Mucosa of descending colon (tissue), 3 donors: ENCODE measurements at places on chromosomes 7 and 10. TPM values are rescaled to one million over a fixed set of nuclear protein-coding genes. Genes with fewer than 3 reads are reported as not detected.
A peak's percentile ranks its signal among the peaks of the same experiment; 100 is the strongest.

GRCh38 chr10:8296090-8296733 lies 241.7 kb downstream of the GATA3 start:
- DNase-seq: no peak

The SMKR1 gene
- not detected for total RNA-seq

The OPALIN gene
- total RNA-seq: not detected

DNA sequence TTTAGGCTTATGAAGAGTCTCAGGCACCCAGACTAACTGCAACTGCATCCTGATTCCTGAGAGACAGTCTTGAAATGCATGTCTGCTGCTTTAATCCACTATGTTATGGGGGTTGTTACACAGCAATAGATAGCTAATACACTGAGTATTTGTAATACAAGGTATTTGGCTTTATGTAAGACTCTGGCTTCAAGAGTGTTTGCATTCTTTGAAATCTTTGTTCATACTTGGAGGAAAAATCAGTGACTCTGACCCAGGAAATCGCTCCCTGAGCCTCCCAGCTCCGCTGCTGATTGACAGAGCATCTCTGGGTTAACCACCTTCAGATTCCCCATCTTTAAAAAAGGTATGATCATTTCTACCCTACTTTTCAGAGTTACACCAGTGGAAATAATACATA lies 133.9 kb downstream of the MTPAP start:
- no peak for DNase-seq

- no peak for DNase-seq
Observed at GRCh38 chr10:32481606-32482005, 35.7 kb downstream of the CCDC7 start.

DNA sequence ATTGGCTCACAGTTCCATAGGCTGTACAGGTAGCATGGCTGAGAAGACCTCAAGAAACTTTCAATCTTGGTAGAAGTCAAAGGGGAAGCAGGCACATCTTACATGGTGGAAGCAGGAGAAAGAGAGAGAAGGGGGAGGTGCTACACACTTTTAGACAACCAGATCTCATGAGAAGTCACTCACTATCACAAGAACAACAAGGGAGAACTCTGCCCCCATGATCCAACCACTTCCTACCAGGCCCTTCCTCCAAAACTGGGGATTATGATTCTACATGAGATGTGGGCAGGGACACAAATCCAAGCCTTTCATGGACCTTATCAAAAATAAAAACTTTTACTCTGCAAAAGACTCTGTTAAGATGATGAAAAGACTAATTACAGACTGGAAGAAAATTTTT lies 183.2 kb upstream of the TRIM24 start:
- no peak for DNase-seq

DNA sequence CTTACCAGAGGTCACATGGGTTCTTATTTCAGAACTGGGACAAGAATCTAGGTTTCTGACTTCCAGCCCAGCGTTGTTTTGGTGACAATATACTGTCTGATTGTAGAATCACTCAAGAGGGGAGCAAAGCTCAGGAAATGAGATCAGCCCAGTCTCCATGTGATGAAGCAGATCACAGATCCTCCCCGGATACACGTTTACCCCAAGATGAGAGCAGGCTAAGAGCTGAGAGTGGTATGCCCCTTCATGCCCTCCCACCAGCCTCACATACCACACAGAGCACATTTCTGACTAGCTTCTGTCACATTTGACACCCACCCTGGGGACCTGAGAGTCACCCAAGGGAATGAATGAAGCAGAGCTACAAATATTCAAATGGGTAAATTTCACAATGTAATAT lies 27.1 kb upstream of the PRKCQ start:
- no peak for DNase-seq

The RHBDD2 gene
- 47.3 TPM for total RNA-seq

DNA sequence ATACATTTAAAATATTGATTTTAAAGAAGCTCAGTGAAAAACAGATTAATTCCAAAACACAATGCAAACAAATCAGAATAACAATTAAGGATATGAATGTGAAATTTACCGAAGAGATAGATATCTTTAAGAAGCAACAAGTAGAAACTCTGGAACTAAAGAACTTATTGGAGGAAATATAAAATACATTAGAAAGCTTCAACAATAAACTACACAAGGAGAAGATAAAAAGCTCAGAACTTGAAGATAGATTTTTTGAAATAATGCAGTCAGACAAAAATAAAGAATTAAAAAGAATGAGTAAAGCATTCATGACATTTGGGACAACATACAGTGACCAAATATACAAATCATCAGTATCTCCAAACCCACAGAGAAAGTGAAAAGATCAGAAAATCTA lies 43.2 kb downstream of the HIBADH start:
- DNase-seq: no peak

DNA sequence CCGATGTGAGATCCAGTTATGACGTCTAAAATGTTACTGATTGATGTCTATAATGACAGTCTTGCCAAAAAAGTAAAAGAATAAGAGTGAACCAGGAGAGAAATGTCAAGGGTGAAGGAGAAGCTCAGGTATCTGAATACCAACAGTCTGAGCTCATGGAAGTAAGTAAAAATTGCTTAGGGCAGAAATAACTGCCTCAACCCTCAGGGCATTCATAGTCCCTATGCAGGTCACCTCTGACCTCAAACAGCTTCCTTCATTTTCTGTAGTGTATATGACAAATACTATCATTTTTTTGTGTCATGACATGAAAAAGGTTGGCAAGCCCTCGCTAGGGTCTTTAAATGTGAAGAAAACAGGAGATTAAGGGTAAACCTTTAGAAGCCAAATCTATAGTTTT lies 41.0 kb upstream of the MRPS16 start:
- DNase-seq: no peak

The TMEM196 gene
- 0.13 TPM for total RNA-seq

DNA sequence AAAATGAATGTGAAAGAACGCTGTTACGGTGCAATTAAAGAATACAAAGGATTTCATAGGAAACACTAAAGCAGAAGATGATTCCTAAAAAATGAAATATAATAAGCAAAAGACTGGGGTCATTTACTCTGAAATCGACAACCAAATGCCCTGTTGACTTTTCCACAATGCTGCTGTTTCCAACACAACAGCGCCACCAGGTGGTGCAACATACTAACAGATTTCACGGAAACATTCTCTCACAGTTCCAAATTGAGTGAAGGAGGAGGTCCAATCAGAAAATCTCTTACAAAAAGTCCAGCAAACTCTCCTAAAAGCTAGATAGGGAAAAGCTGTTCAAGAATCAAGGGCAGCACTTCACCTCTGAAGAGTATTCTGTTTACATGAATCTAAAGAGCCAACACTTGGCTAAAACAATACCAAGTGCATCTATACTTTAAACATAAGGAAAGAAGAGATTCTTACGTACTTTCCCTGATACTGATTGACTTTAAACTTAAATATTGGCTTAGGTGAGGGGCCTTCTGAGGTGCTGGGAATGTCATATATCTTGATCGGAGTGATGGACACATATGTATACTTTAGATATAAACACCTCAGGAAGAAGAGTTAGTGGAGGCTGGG lies 55.9 kb downstream of the UPF2 start:
- DNase-seq: peak; percentile 93

The TASOR2 gene
- total RNA-seq: 46.4 TPM

- DNase-seq: no peak
Observed at GRCh38 chr7:44498230-44498954, 7.9 kb upstream of the NUDCD3 start.

GRCh38 chr7:2261611-2262010 lies 19.6 kb downstream of the NUDT1 start:
- DNase-seq: no peak

The INA gene
- 0.55 TPM for total RNA-seq

GRCh38 chr10:75662715-75663114 lies 231.3 kb downstream of the LRMDA start:
- no peak for DNase-seq

The PTPN20 gene
- 1.6 TPM for total RNA-seq

The STEAP4 gene
- 2.1 TPM for total RNA-seq

DNA sequence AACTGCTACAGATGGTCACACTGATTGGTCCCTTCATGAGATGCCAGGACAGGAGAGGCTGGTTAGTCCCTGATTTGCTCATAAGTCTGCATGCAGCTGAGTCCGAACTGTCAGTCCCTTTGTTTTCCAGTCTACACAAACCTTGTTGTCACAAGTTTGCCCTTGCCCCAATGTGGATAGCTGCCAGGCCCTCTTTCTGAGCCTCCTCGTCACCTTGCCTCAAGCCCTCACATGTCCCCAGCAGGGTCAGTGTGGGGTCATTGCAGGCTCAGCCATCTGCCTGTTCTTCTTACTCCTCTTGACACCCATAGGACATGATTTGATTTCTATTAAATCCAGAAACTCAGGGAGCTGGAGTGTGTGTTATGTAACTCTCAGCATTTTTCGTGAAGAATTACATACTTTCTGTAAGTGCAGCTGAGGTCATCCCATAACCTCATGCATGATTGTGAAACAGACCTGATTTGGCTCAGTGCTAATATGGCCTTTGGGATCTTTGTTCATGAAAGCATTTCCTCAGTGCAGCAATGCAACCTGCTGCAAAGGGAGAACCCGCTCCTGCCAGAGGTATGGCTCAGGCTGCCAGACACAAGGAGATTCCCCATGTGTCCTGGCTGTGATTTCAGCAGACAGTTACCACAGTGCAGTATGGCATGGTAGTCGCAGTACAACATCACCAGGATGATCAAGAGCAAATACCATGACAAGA lies 70.0 kb upstream of the ZMIZ2 start:
- DNase-seq: no peak

GRCh38 chr10:67925449-67926005 lies 41.1 kb downstream of the SIRT1 start:
- DNase-seq: no peak

DNA sequence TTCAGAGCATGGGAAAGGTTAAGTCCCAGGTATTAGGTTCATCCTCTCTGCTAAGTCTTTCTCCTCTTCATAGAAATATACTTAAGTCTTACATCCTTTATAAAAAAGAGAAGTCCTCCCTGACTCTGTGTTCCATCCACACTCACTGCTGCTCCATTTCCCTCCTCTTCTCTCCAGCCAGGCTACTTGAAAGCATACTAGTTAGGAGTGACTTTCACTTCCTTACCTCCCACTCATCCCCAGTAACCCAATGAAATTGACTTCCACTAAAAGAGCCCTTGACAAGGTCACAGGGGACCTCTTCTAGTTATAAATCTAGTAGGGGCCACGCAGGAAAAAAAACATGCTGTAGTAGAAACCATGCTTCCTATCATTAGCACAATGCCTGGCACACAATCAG lies 133.1 kb upstream of the AGK start:
- no peak for DNase-seq

The TEX36 gene
- not detected for total RNA-seq

GRCh38 chr10:79498291-79498829 lies 14.0 kb upstream of the EIF5AL1 start:
- no peak for DNase-seq

DNA sequence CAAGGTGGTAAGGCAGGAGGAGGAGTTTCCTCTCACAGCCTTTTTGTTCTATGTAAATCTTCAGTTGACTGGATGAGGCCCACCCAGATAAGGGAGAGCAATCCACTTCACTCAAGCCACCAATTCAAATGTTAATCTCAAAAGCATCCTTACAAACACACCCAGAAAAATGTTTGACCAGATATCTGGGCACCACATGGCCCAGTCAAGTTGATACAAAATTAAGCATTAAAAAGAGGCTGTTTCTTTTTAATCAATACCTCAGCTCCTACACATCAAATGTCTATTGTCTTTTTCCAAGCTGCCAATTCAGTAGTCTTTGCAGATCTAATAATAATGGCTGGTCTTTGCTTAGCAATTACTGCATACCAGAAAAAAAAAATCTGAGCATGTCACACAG lies 18.0 kb upstream of the LYZL1 start:
- DNase-seq: no peak
